Natural killer cell treated with Interleukin-12 subunit alpha and Interleukin-12 subunit beta and Interleukin-15 and Interleukin-18, amount 100 ng/mL, for 72 hours (primary cell): ENCODE measurements at places on chromosomes 1 and 21.

DNA sequence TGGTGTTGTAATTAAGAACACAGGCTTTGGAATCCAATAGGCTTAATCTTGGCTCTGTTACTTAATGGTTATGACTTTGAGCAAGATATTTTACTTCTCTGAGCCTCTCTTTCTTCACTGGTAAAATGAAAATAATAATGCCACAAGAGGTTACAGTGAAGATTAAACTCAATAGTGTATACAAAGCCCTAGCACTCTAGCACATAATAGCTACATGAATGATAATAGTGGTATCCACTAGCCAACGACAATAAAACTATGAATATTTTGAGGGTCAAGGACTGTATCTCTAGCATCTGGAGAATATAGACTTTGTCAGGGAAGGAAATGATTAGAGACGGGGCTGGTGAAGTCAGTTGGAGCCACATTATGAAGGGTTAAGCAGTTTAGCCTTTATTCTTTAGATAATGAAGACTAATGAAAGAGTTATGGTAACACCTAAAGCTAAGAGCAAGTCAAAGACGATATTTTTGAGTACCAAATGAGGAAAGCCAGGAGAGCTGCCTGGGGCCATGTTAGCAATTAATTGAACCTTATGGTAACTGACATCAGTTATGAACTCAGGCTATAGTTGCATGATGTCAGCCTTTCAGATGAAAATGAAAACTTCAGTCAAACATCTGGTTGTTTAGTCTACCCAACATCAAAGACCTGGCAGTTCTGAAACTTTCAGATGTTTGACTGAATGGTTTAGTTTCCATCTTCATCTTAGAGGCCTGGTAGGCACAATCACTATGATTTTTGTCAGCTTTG, 32.8 kb upstream of the RNF11 start:
- no peak for DNase-seq

GRCh38 chr1:151062741-151063371, 2.7 kb downstream of the MLLT11 start:
- DNase-seq, result no peak

- DNase-seq, result no peak
Measured at GRCh38 chr1:246742396-246742795, 18.2 kb downstream of the SCCPDH start.

DNA sequence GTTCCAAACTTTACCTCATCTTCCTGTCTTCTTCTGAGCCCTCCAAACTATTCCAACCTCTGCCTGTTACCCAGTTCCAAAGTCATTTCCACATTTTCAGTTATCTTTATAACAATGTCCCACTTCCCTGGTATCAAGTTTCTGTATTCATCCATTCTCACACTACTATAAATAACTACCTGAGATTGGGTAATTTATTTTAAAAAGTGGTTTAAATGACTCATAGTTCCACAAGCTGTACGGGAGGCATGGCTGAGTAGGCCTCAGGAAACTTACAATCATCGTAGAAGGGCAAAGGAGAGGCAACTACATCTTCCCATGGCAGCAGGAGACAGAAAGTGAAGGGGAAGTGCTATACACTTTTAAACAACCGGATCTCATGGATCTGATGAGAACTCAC, 428.5 kb upstream of the RGS18 start:
- DNase-seq, result no peak

DNA sequence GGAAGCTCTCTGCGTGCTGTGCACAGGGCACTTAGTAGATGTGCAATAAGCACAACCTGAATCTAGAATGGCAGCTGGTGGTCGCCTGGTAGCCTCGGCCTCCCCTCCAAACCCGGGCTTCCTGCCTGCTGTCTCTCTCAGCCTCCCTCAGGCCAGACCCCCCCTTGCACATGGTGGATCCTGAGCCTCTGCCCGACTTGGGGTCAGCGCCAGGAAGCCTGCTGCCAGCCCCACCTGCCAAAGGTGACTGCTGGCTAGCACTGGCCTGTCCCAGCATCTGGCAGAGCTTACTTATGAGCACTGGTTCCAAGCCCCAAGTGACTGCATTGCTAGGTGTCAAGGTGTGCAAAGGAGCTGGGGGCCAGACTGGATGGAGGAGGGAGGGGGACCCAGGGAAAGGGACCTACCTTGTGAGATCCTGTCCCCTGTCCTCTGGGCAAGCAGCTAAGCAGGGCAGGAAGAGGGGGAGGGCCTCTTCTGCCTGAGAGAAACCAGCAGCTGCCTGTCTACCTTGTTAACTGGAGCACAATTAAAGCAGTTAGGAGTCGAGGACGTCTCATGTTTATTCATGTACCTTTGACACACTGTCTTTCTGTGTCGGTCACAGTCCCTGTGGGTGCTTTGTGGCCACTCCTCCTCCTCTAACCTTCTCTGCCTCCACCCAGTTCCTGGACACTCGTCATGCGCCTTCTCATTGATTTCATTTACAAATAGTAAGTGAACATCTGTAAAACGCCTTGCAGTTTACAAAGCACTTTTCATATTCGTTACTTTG, 100.9 kb downstream of the DDX20 start:
- DNase-seq, result no peak
